ENCODE measurements at places on chromosomes 16 and 17. TPM values are rescaled to one million over a fixed set of nuclear protein-coding genes. Genes with fewer than 3 reads are reported as not detected.

The SLC13A5 gene
- 0.71 TPM for total RNA-seq

The PRSS22 gene
- total RNA-seq = 141 TPM

The TBC1D3H gene
- total RNA-seq = not detected

The DHRS7B gene
- total RNA-seq = 15.3 TPM

The NUBP2 gene
- 98.1 TPM for total RNA-seq

The BFAR gene
- total RNA-seq = 83.8 TPM

The GPR179 gene
- total RNA-seq = 0.45 TPM

The RGS9 gene
- 0.54 TPM for total RNA-seq

The CLEC10A gene
- total RNA-seq = not detected

The ST6GALNAC1 gene
- 52.4 TPM for total RNA-seq

The SEPTIN1 gene
- 1.9 TPM for total RNA-seq

The HIGD1B gene
- total RNA-seq = not detected
